ENCODE measurements at places on chromosomes 1 and 21. TPM values are rescaled to one million over a fixed set of nuclear protein-coding genes. Genes with fewer than 3 reads are reported as not detected.

KRTAP6-3 gene
- total RNA-seq: not detected

DNA sequence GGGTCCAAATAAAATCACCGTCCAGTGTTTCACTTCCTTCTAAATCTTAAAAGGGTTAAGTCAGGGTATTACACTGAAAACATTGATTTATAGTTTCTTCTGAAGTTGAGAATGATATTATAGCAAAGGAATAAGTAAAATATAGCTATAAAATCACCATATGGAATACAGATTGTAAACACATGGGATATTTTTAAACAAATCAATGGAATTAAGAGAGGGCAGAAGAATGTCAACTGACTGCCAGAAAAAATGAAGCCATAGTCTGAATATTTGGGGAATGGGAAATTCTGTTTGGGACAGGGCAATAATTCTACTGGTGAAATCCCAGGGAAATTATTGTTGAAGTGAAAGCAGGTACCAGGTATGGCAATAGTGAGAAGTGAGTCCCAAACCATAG lies 664.6 kb downstream of the NCAM2 start:
- no peak for DNase-seq

DNA sequence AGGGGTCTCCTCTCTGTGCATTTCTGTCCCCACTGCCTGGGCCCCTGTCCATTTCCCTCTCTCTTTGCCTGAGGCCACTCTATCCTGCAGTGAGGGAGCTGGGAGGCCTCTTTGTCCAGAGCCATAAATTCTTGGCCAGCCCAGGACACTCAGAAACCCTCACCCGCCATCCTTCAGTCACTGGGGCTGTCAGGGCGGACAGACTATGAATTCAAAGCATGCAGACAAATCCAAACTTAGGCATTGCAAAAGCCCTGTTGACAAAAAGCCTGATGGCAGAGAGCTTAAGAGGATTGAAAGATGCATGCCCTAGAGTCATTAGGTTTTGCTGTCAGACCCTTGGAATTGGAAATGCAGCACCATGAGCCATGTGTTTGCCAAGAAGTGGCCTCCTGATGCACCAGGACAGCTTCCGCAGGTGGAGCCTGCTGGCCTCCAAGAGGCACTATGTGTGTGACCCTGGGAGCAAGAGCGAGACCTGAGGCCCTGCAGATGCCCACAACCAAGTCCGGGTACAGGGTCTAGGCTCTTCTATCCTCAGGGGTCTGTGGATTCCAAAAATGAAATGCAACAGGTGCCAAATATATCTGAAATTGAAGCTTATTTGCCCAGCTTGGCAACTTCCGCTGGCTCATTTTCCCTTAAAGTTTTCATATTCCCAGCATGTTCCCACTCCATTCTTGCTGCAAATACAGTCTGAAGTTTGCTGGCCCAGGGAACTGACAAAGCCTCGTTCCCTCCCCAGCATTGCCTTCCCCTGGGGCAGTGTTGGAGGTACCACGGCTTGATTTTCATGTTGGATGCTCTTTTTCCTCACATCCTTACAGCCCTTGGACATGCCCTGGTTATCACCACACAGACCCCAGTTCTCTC lies 177.9 kb downstream of the PGBD5 start:
- no peak for DNase-seq

GRCh38 chr1:43839056-43839455 lies 94.5 kb upstream of the ARTN start:
- no peak for DNase-seq

KMO gene
- not detected for total RNA-seq

TRPM2 gene
- total RNA-seq: 0.17 TPM

DNA sequence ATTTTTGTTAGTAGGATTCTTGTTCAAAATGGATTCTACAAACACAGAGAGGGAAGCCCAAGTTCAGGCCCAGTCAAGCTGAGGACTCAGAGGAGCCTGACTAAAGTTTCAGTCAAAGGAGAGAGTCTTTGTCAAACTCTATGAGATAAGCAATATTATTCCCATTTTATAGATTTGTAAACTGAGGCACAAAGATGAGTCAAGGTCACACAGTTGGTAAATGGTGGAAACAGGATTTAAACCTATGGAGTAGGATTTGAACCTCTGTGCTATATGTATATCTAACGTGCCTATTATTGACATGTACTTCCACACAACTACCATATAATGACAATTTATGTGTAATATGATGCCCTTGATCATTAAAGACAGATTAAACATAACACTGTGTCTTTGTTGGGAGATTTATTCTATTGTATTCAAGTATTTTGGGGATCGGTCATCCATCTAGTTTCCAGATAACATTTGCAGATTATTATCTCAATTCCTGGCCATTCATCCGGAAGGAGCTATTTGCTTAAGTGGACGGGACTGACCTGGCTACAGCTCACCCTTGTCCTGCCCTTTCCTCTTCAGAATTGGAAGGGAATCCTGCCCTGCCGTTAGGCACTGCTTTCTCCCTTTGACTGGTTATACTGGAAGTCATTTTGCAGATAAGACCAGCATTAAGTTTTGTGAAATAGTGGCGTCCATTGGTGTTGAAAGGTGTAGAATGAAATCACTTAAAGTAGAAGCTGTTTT lies 86.1 kb upstream of the LMO4 start:
- no peak for DNase-seq

GRCh38 chr1:205523891-205524793 lies 19.7 kb downstream of the CDK18 start:
- DNase-seq: peak; percentile 67

- DNase-seq: no peak
These were observed 235.0 kb downstream of the PTGER3 start for GRCh38 chr1:70812442-70813109.

DNA sequence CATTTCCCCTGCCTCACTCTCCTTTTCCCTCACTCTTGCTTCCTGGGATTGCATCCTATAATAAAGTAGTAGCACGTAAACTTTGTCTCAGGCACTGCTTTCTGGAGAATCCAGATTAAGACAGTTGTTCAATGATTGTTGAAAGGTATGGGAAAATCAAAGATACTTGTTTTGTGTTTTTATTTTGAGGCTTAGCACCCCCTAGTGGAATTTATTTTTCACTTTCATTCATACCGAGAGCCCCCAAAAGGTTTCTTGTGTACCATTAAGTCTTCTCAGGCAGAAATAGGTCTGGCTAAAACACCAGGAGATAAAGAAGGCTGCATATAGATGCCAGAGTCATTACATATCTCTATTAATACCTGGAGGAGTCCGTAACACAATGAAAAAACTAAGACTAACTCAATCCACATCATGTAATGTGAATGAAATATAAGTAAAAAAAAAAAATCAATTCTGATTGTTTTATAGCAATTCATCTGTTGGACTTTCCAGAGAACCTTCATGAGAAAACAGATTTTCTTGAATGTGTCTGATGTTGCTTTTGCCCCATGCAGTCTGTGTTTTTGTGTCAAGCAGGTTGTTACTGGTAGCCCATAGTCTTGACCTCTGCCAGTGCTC lies 103.5 kb downstream of the RPE65 start:
- no peak for DNase-seq

DNA sequence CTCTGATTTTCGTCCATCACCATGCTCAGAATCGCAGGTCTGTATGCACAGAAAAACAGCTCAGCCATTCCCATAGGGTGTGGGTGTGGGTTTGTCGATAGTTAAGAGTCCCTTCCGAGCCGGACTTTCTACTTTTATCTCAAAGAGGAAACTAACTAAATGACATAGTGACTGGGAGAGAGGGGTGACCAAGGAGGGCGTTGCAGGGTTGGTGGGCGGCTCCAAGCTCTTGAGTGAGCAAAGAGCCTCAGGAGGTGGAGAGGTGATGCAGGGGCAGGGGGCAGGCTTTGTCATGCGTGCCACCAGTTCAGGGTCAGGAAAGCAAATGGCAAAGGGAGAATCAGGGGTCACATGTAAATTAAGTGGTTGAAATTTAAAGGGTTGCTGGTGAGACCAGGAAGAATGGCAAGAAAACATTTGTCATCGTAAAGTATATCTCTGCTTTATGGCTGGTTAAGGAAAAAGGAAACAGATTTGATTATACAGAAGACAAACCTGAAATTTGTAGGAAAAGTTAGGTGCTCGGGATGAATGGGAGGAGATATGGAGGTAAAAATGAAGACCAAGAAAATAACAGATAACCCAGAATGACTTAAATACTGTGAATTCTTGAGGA lies 249.0 kb downstream of the SETD4 start:
- no peak for DNase-seq

- no peak for DNase-seq
These were observed 53.4 kb downstream of the TOMM20 start for GRCh38 chr1:235075048-235075776.

DNA sequence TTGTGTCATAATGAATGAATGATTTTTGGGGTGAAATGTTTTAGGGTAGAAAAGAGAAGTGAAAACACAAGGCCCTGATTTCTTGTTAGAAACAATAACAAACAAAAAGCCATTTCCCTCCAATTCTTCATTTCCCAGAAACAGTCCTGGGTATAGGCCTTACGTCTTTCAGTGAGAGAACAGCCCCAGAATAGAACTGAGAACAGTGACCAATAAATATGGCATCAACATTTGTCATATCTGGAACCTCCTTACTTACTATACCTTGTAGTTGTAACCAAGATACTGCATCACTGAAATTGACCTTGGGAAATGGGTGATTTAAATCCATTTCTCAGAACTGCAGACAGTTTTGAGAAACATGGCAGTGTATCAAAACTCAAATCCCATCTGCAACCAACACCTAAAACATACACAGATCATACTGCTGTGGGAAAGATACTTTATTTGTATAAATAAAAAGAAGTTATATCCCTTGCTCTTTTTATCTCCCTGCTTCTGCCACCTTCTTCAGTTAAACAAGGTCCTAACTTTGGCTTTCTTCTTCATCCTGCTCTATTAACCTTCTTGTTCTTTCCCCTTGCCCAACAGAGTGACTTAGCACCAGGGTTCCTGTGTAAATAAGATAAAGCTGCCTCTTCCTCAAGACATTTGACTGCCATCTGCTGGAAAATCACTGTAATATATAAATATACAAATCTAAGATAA lies 19.5 kb downstream of the XKR8 start:
- no peak for DNase-seq

GRCh38 chr1:16398371-16398953 lies 31.4 kb downstream of the SZRD1 start:
- no peak for DNase-seq

DNA sequence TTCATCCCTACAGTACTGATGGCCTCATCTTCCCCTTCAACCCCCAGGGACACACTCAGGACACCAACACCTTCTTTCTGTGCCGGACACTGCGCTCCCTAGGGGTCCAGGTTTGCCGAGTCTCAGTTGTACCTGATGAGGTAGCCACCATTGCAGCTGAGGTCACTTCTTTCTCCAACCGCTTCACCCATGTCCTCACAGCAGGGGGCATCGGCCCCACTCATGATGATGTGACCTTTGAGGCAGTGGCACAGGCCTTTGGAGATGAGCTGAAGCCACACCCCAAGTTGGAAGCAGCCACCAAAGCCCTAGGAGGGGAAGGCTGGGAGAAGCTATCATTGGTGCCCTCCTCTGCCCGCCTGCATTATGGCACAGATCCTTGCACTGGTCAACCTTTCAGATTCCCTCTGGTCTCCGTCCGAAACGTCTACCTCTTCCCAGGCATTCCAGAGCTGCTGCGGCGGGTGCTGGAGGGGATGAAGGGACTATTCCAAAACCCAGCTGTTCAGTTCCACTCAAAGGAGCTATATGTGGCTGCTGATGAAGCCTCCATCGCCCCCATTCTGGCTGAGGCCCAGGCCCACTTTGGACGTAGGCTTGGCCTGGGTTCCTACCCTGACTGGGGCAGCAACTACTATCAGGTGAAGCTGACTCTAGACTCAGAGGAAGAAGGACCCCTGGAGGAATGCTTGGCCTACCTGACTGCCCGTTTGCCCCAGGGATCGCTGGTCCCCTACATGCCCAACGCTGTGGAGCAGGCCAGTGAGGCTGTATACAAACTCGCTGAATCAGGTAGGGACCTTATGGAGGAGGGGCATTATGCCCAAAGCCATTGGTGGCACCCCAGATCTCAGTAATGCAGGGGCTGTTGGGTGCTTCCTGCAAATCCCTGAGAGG lies 5.1 kb upstream of the LENEP start:
- DNase-seq: no peak

GRCh38 chr1:193625255-193625654 lies 438.8 kb upstream of the B3GALT2 start:
- no peak for DNase-seq

C1QB gene
- total RNA-seq: not detected

DNA sequence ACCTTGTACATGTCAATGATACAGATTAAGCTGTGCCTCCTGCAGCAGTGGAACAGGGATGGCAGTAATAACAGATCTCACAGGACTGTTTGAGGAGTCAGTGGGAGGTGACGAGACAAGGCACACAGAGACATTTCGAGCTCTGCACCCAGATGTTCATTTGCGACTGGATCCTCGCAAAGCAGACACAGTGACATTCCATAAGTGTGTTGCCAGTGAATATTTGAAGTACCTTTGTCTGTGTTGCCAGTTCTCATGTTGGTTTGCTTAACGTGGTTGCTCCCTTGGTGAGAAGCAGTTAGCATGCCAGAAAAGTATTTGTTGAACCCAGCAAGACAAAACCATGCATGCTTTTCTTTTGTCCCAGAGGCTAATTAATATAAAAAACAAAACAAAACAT lies 67.0 kb downstream of the NID1 start:
- DNase-seq: no peak

DNA sequence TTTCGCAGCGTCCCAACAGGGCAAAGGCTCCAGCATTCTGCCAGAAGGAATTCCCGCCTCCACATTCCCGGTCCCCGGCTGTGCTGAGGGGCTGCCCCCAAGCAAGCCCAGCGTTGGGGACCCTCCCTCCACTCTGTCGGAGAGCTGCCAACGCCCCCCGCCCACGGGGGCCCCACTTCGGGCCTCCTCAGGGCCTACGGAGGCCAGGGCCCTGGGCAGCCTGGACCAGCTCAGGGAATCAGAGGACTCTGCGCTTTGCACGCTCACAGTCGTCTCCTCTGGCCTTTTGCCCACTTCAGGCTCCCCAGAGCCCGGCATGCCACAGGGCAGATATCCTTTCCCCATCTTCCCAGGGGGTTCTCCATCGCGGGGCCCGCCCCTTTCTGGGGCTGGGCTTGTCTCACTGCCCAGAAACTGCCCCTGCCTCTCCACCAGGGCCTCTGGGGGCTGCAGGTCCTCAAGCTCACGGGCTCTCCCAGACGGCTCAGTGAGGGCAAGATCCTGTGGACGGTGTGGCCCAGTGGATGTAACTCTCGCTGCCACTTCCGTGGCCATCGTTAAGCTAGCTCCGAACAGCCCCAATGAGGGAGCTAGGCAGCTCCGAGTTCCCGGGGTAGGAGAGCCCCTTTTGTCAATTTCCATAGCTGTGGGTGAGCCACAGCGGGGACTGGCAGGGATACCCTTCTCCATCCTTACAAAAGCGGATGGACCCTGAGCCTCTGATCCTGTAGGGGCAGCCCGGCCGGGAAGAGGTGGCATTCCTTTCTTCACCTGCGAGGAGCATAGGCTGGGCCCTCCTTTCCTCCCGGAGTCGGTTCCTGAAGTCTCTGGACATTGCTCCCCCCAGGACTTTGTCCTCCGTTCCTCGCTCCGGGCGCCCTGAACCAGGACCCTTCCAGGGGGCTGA lies 2.8 kb downstream of the ITPKB start:
- no peak for DNase-seq
